Cortex of kidney (tissue), 1 donor: ENCODE measurements at places on chromosomes 2 and 18.

DNA sequence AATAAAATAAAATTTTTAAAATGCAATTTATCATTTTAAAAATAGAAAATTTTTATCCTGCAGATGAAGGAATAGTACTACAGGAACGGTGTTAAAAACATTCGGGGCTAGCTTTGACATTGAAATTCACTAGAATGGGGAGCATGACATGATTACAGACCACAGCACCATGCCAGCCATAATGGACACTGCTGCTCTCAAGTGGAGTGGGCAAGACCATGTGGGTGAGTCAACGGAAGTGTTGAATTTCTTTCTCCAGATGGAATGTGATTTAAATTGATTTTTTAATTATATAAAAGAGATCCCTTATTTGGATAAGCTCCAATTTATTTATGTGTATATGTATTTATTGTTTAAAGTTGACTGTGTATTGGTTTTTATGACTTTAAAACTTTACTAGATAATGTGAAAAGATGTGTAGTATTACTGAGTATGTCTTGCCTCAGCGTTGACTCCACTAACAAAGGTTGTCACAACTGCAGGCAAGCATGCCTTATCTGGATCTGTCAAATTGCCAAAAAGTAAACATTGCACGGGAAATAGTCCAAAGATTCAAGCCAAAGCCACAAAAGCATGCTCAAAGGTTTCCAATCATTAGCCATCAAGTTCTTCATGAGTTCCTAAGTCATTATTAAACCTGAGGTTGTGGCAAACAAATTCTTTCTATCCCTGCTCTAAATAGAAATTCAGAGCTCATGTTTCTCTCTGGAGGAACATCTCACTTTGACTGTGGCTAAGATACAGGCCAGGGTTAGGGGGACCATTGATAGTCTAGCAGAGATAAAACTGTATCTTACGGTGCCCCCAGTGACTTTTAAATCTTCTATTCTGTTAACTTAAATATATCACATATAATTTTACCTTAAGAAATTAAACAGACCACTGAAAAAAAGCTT, 536.9 kb downstream of the TMX3 start:
- no peak for DNase-seq

DNA sequence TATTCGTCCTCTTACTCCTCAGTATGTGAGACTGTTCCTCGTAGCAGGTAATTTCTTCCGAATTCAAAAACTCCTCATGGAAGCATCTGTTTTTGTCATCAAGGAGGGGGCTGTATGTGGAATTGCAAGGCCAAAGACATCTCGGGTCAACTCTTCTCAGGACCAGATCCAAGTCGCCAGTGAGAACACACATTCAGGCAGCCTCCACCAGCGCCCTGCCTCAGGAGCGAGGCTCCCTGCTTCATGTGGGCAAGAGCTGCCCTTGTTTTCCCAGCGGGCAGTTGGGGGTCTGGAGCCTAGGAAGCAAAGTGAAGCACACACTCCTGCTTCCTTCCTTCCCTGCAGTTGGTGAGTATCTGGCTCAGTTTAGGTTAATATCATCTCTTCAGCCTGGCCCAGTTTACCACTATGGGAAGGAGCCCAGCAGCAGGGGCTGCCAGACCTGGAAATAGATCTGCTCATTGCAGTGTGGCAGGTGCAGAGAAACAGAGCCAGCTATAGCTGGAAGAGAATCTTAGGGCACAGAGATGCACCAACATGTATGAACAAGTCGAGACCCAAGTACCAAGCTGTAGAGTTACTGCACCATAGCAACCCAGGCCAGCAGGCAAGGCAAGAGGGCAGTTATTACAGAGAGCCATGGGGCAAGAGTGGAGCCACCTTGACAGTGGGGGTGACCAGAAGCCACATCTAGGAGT, 25.3 kb downstream of the TMEM127 start:
- no peak for DNase-seq

DNA sequence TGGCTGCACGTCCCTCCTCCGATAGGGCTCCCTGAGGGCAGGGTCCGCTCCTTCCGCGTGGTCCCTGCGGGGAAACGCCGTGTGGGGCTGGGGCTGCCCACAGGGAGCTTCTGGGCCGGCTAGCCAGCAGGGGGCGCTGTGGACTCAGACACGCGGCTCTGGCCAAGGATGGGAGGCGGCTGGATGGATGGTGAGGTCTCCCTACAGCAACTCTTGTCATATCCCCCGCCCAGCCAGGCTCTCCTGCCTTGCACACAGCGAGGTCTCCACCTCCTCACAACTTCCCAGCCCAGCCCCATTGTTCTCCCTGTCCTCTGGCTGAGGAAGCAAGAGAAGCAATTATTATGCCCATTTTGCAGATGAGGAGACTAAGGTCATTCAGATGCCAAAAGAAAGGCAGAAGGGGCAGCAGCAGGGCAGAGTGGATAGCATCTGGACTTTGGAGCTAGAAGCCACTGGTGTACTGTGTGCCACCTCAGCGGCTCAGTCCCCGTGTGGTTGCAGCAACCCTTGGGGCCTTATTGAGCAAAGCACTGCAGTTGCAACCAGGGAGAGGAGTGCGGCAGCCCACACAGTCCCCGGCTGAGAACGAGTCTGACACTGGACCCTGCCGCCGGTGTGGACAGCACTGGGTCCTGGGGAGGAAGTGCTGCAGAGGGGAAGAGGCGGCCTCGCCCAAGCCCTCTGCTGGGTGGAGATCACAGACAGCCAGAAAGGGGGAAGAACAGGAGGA, 99.0 kb downstream of the ZFP36L2 start:
- no peak for DNase-seq

- no peak for DNase-seq
These were observed 79.7 kb upstream of the APCDD1 start for GRCh38 chr18:10374636-10375293.

DNA sequence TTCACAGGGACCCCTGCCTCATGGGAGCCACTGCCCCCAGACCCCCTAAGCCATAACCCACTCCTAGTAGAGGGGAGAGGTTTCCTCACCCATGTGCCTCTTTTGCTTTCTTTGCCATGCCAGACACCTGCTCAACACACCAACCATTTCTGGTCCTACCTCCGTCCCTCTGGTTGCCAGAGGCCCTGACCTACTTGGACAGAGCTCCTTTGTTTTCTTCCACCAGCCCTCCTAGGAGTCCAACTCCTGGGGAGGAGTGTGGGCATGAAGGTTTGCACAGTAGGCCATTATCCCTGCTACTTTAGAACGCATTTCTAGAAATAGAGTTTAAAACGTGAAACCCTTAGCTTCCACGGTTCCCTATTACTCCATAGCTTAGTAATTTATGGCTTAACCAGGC, 76.6 kb upstream of the FAM237A start:
- DNase-seq: no peak
